PC-9 (cell line): ENCODE measurements at places on chromosomes 6 and 20.
A peak's percentile ranks its signal among the peaks of the same experiment; 100 is the strongest.

DNA sequence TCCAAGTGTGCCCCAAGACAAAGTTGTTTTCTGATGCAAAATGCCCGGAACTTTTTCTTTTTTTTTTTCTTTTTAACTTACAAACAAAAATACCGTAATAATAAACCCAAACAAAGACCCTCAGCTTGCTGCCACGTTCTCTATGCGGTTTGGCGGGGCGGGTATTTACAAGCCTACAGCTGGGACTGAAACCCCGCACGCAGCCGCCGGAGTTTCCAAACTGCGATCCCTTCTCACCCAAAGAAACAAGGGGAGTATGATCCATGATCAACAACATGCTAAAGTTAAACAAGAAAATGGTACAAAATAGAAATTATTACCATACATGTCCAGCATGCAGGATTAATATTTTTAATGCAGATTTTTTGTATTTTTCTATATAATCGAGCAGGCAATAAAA, 2.1 kb downstream of the MAFB start:
- no peak for DNase-seq

DNA sequence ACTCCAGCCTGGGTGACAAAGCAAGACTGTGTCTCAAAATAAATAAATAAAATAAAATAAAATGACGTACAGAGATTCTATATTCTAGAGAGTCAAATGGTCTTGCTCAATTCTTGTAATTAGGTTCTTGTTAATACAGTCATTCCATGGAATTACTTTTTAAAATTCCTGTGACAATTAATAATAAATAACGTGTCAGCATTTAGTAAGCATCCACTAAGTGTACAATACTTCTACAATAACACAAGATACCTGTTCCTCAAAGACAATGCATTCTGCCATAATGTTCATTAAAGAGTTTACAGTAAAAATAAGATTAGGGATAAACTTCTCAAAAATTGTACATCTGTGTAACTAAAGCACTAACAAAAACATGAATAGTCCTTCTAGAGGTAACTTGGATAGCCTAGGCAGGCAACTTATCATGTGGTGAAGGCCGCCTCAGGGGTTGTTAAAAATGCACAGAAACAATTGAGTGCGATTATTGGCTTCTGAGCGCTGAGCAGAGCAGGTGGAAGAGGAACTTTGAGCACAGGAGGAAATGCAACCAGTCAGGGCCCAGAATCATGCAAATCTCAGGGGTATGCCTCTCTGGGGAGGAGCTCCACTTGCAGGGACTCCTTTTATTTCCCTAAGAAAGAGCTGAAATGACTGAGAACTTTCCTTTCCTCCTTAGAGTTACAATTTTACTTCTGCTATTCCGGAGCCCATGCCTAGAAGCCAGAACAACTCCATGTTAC, 37.1 kb downstream of the QRSL1 start:
- no peak for DNase-seq

GRCh38 chr6:41937861-41938574, 3.6 kb downstream of the CCND3 start:
- DNase-seq: no peak

- DNase-seq: peak; percentile 84
These were observed 110.4 kb upstream of the ARMC2 start for GRCh38 chr6:108737594-108738546.

GRCh38 chr6:157221817-157222175, 101.5 kb downstream of the TMEM242 start:
- no peak for DNase-seq

- DNase-seq: no peak
These were observed 65.5 kb downstream of the TRMT11 start for GRCh38 chr6:126051791-126052190.

- DNase-seq: peak; percentile 61
These were observed 15.1 kb upstream of the PPP1R16B start for GRCh38 chr20:38790200-38791053.

DNA sequence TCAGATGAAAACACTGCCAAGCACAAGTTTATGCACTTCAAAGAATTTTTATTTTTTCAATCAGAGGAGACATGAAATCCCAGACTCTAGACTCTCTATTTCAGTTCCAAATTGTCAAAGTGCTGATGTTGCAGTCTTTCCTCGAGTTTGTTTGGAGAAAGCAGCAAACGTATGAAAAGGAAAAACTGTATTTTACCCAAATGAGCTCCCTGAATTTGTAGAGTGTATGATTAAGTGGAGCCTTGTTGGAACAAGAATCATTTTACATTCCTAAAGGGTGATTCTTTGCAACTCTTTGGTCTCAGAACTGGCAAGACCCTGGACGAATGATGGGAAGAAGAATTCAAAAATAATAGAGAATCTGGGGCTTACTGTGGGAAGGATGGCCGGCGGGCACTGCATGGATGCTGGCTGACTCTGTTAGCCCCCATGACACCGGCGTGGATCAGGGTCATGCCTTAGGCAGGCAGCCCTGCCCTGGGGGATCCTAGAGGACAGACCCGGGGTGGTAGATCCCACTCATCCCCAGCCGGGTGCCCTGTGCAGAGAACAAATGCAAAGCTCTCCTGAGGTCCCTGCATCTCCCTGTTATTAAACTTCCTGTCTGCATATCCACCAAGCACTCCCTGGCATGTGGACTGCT, 207.4 kb downstream of the FNDC1 start:
- DNase-seq: no peak
